ENCODE measurements at places on chromosomes 3 and 15.

DNA sequence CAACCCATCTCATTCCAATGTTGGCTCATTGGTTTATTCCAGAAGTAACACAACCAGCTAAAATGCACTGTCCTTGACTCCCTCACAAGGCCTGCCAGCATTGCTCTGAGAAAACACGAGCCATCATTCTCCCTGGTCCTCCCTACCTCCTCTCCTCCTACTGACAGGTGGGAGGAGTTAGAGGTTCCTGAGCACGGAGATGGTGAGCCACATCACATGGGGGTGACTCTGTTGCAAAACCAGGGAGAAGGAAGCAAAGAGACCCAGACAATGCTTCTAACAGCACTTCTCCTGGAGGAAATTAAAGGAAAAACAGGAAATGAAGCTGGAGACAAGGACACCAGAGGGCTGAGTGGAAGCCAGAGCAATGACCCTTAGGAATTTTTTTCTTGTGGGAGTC lies 667.4 kb downstream of the NTRK3 start:
- no peak for DNase-seq

DNA sequence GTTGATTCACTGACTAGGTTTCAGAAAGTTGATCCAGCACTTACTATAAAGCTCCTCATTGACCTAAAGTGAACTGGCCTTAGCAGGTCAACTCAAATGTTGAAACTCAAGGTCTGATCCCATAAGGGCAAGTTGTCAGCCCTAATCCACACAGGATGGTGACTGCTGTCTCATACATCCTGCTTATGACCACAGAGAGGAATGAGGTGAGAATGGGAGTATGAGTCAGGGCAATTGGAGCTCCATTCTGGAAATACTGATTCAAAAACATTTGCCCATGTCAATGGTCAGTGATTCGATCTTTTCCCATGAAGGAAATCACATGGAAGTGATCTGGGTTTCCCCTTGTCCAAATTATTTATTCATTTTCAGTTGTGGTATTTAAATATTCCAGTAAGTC lies 78.7 kb downstream of the ZNF385D start:
- no peak for DNase-seq

DNA sequence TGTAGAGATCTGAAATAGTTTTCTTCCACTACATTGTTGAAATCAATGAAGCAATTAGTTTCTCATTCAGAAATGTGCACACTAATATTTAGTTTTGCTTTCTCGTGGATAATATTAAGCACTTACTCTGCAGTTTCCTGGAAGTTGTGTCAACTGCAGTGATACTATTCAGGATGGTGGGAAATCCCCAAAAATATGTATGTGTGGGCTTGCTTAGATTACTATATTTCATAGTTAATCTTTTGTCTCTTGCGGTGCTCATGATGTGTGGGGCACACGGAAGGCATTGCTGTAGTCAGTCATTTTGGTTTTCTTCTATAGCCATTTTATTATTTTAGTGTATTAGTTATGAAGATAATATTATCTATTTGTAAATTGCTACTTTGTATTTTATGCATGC lies 19.7 kb downstream of the RAB11A start:
- no peak for DNase-seq

DNA sequence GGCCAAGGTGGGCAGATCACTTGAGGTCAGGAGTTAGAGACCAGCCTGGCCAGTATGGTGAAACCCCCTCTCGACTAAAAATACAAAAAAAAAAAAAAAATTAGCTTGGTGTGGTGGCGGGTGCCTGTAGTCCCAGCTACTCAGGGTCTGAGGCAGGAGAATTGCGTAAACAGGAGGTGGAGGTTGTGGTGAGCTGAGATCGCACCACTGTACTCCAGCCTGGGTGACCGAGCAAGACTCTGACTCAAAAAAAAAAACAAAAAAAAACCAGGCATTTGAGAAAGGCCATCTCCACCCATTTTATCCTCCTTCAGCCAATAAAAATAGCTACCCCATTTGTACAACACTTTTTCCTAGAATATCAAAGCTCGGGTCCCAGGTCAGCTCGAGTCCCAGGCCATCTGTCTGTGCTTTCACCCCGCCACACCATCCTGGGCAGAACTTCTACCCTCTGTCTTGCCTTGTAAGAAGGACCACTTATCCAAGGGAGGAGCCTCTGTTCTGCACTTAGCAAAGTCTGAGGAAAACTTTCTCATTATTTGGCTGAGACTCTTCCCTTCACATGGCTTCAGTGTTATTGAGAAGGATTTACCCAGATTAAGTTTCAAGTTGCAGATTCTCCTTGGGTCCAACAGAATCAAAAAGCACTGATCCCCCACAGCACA lies 99.1 kb downstream of the MESD start:
- no peak for DNase-seq

- DNase-seq, result no peak
These were observed 401 bp downstream of the ZSCAN29 start for GRCh38 chr15:43370310-43370974.

DNA sequence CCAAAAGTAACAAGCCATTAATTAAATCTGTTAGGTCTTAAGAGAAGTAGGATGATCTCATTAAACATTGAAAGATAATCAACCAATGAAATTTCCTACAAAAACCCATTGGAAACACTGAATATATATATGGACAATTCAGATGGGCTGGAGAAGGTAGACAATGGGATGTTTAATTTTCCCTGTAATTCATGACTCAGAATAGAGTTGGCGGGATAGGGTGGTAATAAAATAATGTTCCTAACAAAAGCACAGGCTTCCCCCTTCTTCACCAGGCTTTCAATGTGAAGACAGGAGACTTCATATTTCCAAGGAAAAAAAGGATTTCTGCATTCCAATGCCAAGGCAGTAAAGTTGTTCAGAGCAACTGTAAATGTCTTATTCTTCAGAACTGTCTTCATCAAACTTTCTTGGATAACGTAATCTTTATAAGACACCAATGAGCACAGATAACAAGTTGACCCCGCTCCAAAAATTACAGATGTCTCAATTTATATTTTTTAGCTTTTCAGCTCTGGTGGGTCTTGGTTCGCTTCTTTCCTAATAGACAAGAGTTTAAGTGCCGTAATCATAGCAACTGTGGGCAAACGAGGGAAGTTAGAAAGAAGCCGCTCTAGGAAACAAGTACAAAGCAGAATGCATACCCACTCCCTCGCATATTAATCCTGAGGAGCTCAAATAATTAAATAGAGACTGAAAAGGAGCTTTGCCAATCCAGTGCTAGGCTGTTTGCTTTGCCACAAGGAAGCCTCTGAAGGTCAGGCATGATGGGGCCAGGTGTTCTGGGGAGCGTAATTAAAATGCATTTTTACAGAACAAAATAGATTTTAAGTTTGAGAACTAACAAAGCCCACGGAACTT lies 377.0 kb downstream of the FOXP1 start:
- no peak for DNase-seq

GRCh38 chr3:119643528-119643927 lies 16.9 kb downstream of the POPDC2 start:
- no peak for DNase-seq

DNA sequence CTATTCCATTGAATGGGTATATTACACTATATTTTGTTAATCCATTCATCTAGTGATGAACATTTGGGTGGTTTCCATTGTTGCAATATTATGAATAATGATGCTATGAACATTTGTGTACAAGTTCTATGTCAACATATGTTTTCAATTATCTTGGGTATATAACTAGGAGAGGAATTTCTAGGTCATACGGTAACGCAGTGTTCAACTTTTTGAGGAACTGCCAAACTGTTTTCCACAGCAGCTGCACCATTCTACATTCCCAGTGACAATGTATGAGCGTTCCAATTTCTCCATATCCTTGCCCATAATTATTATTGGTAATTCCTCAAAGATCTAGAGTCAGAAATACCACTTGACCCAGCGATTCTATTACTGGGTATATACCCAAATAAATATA lies 24.1 kb upstream of the RORA start:
- DNase-seq, result no peak

- no peak for DNase-seq
These were observed 246.9 kb upstream of the TLE3 start for GRCh38 chr15:70344666-70345065.

DNA sequence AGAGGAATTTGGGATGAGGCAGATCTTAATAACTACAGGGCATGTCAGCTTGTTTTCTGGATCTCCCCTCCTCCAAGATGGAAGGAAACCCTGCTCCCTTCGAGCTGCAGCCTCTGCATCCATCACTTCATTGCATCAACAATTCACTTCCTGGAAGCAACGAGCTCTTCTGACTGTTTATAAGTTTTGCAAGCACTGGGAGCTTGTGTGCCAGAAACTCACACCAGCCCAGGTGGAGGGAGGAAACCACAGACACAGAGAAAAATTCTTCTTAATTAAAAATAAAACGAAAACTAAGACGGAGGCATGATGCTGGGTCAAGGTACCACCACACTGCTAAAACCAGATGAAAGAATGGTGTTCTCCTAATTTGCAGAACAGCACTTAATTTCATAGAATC lies 10.6 kb downstream of the LRIG1 start:
- no peak for DNase-seq

- no peak for DNase-seq
These were observed 1.4 kb upstream of the CRABP1 start for GRCh38 chr15:78338781-78339180.

- DNase-seq, result no peak
These were observed 600 bp upstream of the CHRNA5 start for GRCh38 chr15:78564743-78565096.

DNA sequence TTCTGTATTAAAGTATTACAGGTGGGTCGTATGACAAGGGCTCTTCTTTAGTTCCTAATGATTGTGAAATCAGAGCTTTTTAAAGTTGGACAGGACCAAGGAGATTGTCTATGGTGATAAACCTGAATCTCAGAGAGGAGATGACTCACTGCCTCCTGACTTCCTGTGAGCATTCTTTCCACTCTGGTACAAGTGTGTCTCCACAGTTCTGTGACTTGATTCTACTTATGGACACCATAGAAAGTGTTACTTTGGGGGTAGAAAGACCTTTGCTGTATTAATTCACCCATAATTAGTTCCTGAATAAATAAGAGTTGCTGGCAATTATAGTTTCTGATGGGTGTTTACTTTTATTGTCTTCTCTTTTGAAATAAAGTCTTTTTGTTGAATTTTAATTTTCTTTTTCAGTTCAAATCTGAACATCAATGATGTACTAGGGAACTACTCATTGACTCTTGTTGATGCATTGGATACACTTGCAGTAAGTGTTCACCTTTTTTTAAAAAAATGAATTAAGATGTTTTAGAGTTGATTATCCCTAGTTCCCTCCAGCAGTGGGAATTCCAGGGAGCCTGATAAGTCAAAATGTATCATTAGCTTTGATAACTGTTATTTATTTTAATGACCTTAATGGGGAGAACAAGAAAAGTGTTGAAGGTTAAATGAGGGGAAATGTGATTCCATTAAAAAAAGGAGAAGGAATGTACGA lies 7.4 kb downstream of the EDEM1 start:
- DNase-seq, result no peak

DNA sequence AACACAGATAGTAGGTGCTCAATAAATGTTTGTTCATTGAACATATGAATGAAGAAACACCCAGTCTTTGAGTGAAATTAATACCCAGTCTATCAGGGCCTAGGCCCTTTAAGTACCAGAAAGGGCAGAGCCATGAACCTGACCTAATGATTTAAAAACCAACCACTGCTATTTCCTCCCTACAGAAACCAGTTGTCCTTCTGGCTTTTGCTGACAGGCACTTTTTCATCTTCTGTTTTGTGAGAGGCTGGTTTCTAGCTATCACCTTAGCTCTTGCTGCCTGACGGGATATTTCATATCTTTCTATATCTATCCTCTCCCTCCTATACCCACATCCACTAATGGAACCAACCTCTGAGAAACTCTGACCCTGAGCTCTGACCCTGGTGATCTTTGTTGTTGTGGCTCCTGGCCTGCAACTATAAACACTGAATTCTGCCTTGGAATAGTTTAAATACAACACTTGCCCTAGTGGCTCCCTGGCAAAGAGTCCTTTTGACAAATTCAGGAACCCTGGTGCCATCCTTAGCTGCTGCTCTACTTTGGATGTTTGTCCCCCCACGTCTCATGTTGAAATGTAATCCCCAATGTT lies 4.1 kb upstream of the AHSG start:
- no peak for DNase-seq

DNA sequence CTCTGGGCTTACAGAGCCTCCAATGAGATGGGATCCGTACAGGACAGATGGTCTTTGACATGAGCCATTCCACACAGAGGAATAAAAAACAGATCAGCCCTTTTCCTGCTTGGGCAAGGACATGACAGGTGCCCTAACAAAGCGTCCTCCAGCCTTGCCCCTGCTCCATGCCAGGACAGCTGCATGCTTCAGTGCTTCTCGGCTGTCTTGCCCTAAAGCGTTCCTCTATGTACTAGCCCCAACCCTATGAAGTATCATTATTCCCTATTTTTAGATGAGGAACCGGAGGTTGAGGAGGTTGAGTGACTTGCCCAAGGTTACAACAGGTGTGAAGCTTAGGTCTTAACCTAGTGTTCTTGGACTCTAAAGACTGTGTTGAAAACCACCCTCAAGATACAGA lies 10.5 kb downstream of the POMGNT2 start:
- no peak for DNase-seq

DNA sequence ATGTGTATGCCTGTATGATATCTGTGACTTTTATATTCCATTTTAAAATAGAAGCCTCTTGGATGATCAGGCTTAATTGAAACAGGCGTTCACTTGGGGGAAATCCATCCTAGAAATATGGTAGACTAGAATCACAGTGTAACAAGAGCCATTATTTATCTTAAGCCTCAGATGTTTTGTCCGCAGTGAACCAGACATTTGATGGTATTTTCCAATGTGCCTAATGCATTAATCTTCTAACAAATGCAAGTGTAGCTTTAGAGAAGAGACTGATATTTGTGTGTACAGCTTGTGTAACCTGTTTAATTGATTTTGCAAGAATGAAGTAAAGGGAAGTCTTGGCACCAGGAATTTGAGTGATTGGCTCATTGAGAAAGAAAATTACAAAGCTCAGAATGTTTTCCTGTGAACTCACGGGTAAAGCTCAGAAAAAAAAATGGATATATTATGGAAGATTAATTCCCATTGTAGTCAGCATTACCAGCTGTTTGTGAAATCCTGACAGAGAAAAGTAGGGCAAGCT lies 155.7 kb downstream of the SV2B start:
- DNase-seq, result no peak

GRCh38 chr3:49842843-49843517 lies 13.4 kb downstream of the TRAIP start:
- no peak for DNase-seq

DNA sequence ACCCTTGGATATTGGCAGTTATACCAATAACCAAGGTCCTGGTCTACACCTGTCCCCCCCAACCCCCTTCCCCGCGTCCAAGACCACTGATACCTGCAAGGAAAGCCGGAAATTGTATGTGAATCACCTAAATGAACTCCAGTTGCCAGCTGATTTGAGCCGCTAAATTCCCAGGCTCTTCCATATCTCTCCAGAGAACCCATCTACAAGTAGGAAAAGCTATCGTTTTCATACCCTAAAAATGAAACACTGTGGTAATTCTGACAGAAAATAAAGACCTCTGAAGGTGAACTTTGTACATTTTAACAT lies 114.2 kb upstream of the ICE2 start:
- no peak for DNase-seq

DNA sequence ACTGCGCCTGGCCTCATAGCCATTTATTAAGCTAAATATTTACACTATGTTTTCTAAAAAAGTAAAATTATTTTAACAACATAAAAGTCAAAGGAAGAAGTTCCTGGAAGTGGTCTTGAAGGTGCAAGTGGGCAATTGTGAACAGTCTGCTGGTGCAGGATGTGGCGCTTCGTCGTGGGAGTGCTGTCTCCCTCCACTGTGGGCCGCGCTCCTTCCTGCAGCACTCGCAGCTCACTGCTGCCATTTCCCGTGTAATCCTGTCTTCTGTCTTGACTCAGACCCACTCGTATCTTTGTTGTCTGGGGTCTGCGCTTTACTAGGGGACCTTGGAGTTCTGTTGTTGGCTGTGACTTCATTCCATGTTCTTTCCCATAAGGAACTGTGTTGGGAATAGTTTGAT lies 56.3 kb downstream of the APBA2 start:
- no peak for DNase-seq
